Naive thymus-derived CD4-positive, alpha-beta T cell (primary cell): ENCODE measurements at places on chromosomes 6 and 20.

DNA sequence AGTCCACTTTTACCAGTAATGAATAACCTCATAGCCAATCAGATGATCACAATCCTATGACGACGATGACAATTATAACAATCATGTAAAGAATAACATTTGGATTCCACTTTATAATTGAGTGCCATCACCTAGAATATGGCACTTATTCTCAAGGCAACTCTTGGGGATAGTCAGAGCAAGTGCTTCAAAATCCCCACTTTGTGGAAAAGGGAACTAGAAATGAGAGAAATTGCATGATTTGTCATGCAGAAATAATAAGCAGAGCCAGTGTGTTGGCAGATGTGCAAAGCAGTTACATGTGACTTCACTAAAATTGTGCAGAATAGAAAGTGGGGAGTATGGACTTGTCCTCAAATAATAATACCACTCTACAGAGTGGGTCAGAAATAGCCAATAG, 41.3 kb downstream of the FRK start:
- DNase-seq: no peak

- DNase-seq: no peak
These were observed 65.7 kb upstream of the BACH2 start for GRCh38 chr6:90362318-90362717.

- DNase-seq: no peak
These were observed 201.0 kb downstream of the PRL start for GRCh38 chr6:22095836-22096235.

- DNase-seq: no peak
These were observed 14.8 kb downstream of the ABT1 start for GRCh38 chr6:26611599-26611998.

DNA sequence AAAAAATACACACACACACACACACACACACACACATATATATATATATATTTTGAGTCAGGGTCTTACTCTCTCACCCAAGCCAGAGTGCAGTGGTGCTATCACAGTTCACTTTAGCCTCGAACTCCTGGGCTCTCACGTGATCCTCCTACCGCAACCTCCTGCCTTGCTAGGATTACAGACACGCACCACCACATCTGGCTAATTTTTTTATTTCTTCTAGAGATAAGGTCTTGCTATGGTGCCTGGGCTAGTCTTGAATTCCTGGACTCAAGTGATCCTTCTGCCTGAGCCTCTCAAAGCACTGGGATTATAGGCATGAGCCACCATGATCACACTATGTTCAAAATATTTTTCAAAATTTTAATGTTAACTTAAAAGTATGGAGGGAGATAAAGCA, 43.5 kb downstream of the NUP153 start:
- no peak for DNase-seq

GRCh38 chr6:170182093-170182780, 108.6 kb downstream of the DLL1 start:
- DNase-seq: no peak

- no peak for DNase-seq
These were observed 2.4 kb upstream of the SALL4 start for GRCh38 chr20:51804754-51805153.

DNA sequence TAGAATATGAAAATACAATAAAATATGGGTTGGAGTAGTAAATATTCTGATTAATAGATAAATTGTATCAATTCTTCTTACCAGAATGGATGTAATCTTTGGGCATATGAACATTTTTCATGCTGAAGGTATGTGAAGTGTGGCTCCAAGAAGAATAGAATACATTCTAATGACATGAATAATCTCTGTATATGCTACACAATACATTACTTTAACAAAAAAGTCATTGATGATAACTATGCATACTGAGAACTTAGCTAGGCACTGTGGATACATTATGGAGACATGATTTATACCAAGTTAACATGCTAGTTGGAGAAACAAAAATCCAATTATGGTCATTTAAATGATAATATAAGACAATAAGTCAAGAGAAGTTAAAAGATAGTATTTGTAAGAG, 62.7 kb upstream of the HDAC2 start:
- no peak for DNase-seq

DNA sequence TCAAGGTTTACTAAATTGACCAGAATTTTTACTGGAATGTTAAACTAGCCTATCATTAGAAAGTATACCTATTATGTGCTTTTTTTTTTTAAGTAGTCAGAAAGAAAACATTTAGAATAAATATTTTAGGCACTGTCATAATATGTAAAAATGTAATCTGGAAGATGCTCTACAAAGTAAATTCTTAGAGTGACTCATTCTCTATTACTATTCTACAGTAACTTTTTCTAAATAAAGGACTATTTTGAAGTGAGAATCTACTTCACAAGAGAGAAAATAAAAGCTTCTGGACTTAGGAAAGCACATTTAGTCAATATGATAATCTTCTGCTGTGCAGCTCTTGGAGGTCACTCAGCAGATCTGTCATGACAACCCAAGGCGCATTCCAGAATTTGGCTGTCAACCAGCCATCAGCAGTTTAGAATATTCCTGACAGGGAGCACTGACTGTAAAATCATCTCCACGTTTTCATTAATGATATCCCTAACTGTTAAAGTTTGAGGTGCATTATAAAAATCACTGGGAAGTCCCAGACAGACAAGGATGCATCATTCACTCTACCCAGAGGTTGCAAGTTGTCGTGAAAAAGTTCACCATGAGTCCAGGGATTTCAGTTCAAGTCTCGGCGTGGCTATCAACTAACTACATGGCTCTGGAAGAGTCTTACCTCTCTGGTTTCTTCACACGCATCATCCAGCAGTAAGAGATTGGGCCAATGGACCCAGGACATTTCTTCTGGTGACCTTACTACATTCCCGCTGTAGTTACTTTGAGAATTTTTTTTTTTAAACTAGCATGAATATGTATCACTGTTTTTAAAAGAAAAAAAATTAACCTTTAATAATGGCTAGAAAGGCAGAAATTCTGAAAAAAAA, 374.9 kb downstream of the GJA1 start:
- no peak for DNase-seq

DNA sequence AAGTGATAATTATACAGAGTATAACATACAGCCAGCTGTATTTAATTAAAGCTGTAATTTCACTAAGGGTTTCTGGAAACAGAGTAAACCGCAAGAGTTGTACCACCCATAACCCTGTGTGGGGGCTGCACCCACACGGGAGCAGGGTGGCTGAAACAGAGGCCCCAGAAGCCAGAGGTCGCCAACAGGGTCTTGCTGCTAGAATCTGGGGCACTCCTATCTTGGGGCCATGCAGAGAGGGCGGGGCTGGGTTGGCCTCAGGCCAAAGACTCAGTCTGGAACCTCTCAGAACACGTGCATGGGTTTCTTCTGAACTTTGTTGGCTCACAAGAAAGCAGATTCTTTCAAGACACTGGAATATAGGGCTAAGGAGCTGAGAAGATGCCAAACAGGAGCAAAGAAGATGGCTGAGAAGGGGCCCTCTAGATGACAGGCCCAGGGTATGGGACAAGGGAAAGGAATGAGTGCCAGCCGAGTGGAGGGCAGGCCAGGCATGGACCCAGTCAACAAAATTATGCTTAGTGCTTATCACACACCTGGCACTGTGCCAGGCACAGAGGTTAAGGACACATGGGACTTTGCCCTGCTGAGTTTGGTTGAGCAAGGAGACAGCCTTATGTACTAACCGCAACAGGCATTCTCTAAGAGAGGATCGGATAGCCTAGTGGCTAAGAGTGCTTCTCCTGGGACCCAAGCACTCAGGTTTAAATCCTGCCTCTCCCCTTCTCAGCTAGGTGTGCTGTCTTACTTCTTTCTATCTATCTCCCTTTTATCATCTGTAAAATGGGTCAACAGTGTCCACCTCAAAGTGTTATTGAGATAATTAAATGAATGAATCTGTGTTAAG, 96.6 kb upstream of the FOXP4 start:
- no peak for DNase-seq

DNA sequence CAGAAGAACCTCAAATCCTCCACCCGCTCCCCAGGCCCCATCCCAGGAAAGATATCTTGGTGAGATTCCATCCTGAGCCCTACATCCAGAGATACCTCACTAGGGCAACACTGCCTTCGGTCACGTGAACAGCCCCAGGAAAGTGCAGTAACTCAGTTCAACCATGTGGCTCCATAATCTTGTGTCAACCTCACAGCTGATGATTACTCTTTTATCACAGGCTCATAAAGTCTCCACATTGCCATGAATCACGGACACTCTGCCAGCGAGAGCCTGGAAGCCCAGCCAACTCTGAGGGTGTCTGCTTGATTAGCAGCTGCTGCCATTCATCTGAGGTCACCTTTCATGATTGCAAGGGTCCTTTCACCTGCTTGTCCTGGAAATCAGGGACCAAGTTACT, 175.8 kb upstream of the LRFN2 start:
- no peak for DNase-seq

GRCh38 chr20:46568570-46569129, 18.2 kb upstream of the OCSTAMP start:
- no peak for DNase-seq

- DNase-seq: no peak
These were observed 16.2 kb upstream of the TMEM181 start for GRCh38 chr6:158543606-158544185.

DNA sequence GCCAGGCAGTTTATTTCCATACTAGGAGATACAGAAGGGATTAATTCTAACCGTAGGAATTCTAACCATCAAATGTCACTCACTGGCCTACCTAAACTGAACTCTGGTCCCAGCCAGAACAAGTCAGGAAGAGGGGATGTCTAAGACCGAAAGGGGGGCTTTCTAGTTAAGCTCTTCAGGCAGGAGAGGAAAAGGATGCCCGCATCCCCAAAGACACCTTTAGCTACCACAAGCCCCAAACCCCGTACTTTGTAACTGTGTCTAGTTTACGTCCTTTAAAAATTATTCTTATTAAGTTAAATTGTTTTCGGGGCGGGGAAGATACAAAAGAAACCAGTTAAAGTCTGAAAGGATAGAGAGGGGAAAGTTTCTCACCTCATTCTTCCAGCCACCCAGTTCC, 1.2 kb upstream of the ZNF76 start:
- no peak for DNase-seq

- no peak for DNase-seq
These were observed 5.9 kb downstream of the GPX5 start for GRCh38 chr6:28531479-28532128.

- DNase-seq: no peak
These were observed 1.6 kb downstream of the SAMD10 start for GRCh38 chr20:63977739-63978276.

DNA sequence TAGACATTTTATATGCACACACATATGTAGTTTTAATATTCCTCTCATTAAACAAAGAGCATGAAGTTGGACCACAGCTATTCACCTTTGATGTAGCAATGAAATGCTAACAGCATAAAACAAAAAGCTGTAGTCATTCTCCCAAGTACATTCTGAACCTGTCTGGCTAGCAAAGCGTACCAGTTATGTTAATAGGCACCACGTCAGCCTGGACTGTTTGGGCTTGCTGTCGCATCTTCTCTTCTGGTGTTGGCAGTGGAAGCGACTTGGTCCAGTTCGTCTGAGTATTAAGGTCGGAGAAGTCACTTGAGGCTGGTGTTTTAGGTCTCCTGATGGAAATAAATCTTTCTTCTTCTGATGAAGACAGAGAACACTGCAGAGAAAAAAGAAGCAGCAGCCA, 42.8 kb downstream of the HEBP2 start:
- no peak for DNase-seq
